ENCODE measurements at places on chromosomes 16 and 17. TPM values are rescaled to one million over a fixed set of nuclear protein-coding genes. Genes with fewer than 3 reads are reported as not detected.

HS3ST3A1 gene
- 1.4 TPM for total RNA-seq

KRTAP29-1 gene
- total RNA-seq, result not detected

C17orf107 gene
- 12.8 TPM for total RNA-seq

KRTAP4-1 gene
- not detected for total RNA-seq

CRHR1 gene
- not detected for total RNA-seq

- no peaks in the 10 kb centered on the region for H3K4me1 ChIP-seq
- H3K27me3 ChIP-seq, result no peaks in the 10 kb centered on the region
- no peak for DNase-seq
- H3K4me3 ChIP-seq, result no peak overlapping the region
- H3K27ac ChIP-seq, result no peak overlapping the region
Measured at GRCh38 chr16:65773301-65773874, 593.1 kb upstream of the CDH5 start.

- peak; percentile 65 for DNase-seq
- H3K36me3 ChIP-seq, result peaks cover 10% of the 10 kb centered on the region
- no peaks in the 10 kb centered on the region for H3K27me3 ChIP-seq
- H3K27ac ChIP-seq, result peak overlapping the region; percentile 99
Measured at GRCh38 chr17:80891397-80892018, 100.1 kb upstream of the CHMP6 start.

GRCh38 chr17:61584266-61584665 lies 6.8 kb downstream of the NACA2 start:
- H3K4me3 ChIP-seq, result no peak overlapping the region
- DNase-seq, result no peak
- peaks cover 25% of the 10 kb centered on the region for H3K27me3 ChIP-seq

- peaks cover 10% of the 10 kb centered on the region for H3K4me1 ChIP-seq
- H3K4me3 ChIP-seq, result no peak overlapping the region
- H3K27me3 ChIP-seq, result no peaks in the 10 kb centered on the region
- DNase-seq, result no peak
- no peaks in the 10 kb centered on the region for H3K36me3 ChIP-seq
- H3K27ac ChIP-seq, result no peak overlapping the region
Measured at GRCh38 chr16:85640254-85640558, 27.1 kb downstream of the GSE1 start.

DNA sequence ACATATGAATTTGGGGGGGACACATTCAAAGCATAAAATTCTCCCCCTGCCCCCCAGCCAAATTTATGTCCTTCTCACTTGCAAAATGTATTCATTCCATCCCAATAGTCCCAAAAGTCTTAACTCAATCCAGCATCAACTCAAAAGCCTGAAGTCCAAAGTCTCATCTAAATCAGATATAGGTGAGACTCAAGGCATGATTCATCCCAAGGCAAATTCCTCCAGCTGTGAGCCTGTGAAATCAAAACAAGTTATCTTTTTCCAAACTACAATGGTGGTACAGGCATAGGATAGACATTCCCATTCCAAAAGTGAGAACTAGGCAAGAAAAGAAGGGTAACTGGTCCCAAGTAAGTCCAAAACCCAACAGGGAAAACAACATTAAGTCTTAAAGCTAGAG lies 5.9 kb upstream of the GOSR2 start:
- DNase-seq, result no peak
- no peaks in the 10 kb centered on the region for H3K36me3 ChIP-seq
- H3K4me1 ChIP-seq, result no peaks in the 10 kb centered on the region
- H3K27me3 ChIP-seq, result peaks cover 3% of the 10 kb centered on the region

DNA sequence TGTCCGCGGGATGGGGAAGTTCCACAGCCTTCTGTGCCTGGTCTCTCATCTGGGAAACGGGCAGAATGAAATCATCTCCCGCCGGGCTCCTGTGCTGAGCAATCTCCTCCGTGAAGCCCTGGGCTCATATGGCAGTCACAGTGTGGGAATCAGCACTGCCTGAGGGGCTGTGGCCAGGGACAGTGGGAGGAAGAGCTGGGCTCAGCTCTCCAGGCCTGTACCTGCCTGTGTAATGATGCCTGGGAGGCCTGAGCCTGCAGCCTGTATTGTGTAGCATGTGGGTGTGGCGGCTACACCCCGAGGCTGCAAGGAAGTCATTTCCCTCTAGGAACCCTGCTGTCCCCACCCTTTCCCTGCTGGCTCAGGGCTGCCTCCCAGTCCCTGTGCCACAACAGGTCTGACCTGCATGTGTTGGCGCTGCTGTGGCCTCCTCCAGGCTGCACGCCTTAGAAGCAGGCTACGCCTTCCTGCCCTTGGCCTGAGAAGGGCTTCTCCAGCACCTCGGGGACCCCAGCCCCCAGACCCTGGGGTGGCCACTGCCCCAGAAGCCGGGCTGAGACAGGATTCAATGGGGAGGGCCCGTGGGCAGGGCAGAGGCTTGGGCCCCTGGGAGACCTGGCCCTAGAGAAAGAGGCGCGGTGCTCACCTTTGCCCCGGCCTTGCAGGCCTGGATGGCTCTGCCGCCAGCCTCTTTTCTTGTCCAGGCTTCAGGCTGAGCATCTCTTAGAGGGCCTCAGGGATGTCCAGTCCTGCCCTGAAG lies 2.1 kb downstream of the ITGB4 start:
- H3K4me1 ChIP-seq, result peaks cover 7% of the 10 kb centered on the region
- no peak overlapping the region for H3K4me3 ChIP-seq
- DNase-seq, result no peak
- no peak overlapping the region for H3K27ac ChIP-seq

GRCh38 chr17:31458829-31459228 lies 67.4 kb downstream of the RAB11FIP4 start:
- H3K27ac ChIP-seq, result no peak overlapping the region
- H3K4me3 ChIP-seq, result no peak overlapping the region
- DNase-seq, result no peak
- H3K36me3 ChIP-seq, result no peaks in the 10 kb centered on the region
- no peaks in the 10 kb centered on the region for H3K27me3 ChIP-seq

DNA sequence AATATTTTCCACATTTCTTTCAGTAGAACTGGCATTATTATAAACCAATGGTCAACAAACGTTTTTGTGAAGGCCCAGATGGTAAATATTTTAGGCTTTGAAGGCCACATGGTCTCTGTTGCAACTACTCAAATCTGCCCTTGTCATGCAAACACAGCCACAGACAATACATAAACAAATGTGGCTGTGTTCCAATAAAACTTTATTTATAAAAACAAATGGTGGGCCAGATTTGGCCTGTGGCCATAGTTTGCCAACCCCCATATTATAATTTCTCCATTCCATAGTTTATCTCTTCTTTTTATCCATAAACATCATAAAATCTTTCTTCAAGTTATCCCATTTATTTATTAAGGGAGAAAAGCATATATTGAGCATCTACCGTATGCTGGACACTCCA lies 98.8 kb downstream of the CDYL2 start:
- H3K4me3 ChIP-seq, result no peak overlapping the region
- H3K36me3 ChIP-seq, result peaks cover 2% of the 10 kb centered on the region
- no peak for DNase-seq
- H3K27ac ChIP-seq, result no peak overlapping the region
- H3K27me3 ChIP-seq, result no peaks in the 10 kb centered on the region

GRCh38 chr17:18225121-18225641 lies at the start of gene LLGL1:
LLGL1 (plus strand) TSS chr17:18225635; CDS start chr17:18225683, 48 bp downstream.
- H3K36me3 ChIP-seq, result peaks cover 3% of the 10 kb centered on the region
- H3K4me3 ChIP-seq, result peak within 1 kb of the TSS; percentile 100
- H3K4me1 ChIP-seq, result peaks cover 25% of the 10 kb centered on the region
- no peaks in the 10 kb centered on the region for H3K27me3 ChIP-seq
- peak; percentile 95 for DNase-seq

DNA sequence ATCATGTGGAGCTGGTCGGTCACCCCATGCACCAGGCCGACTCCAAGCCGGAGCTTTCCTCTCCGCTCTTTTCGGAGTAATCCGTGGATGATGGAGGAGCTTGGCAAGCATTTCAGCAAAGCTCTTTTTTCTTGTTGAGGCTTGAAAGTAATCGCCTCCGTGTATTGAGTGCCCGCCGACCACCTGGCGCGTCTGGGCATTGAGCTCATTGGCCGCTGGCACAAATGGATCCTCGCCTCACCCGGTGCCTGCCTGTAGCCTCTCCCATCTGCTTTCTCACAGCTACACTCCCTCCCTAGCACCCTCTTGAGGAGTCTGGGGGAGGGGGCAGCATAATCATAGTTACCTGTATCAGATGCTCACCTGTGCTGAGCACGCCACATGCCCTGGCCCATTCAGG lies 148.9 kb downstream of the CMIP start:
- no peak overlapping the region for H3K4me3 ChIP-seq
- no peak for DNase-seq
- no peak overlapping the region for H3K27ac ChIP-seq
- H3K27me3 ChIP-seq, result no peaks in the 10 kb centered on the region
- H3K36me3 ChIP-seq, result no peaks in the 10 kb centered on the region
- peaks cover 22% of the 10 kb centered on the region for H3K4me1 ChIP-seq
